ENCODE measurements at places on chromosomes 7 and 10.

DNA sequence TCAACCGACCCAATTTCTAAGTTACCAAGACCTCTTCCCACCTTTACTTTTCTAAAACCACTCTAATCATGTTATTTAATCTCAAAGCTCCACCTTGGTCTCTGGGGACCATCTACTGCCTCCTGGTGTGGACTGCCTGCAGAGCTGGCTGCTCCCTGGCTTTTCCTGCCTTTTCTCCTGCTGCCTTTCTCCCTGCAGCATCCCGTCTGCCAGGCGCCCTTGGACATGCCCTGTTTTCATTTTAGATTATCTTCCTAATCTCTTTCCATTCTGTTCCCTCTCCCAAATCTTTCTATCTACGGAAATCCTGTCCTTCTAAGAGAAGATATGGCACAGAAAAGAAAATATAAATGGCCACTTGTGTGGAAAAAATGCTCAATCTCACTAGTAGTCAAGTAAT lies 23.1 kb downstream of the TCAF1 start:
- DNase-seq: no peak

DNA sequence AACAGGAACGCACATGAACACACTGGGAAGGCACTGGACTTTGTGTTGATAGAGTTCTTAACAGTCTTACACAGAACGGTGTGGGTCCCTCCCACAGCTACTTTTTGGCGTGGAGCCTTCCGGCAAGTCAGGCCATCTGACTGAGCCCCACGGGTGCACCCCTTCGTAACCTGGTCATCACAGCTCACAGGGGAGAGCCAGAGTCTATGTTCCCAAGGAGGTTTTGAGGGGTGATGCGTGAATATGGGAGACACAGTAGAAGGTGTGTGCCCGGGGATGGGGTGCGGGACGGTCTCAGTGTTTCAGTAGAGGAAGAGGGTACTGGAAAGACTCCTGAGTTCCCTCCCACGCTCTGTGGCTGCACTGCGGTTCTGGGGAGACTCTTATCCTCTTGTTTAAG lies 291.7 kb downstream of the DNAJB6 start:
- DNase-seq: no peak

DNA sequence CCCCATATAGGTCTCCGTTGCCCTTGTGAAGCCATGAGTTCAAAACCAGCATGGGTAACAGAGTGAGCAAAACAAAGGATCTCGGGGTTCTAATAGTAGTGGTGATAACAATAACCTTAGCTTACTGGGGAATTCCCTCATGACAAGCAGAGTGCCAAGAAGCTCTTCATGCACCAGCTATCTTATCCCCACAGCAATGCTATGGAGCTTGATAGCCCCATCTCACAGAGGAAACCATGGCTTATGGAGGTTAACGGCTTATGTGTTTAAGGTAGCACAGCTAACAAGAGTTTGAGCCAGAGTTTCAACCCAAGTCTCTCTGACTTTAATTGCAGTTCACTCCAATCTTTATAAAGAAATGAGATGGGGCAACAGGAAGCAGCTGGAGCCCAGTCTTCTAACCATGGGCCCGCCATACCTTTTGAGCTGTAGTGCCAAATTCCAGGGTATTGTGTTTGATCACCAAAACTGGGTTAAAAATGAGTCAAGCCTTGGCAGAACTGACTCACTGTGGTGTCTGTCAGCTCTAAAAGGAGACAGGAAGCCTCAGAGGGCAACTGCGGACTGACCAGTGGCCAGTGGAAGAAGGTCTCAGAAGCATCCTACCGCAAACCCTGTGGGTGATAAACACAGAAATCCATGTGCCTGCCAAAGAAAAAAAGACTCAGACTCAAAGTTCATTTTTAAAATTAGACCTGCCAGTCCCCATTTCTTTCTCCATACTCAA lies 16.5 kb upstream of the PLAU start:
- DNase-seq: no peak

GRCh38 chr7:34282271-34282670 lies 375.7 kb upstream of the NPSR1 start:
- DNase-seq: no peak

DNA sequence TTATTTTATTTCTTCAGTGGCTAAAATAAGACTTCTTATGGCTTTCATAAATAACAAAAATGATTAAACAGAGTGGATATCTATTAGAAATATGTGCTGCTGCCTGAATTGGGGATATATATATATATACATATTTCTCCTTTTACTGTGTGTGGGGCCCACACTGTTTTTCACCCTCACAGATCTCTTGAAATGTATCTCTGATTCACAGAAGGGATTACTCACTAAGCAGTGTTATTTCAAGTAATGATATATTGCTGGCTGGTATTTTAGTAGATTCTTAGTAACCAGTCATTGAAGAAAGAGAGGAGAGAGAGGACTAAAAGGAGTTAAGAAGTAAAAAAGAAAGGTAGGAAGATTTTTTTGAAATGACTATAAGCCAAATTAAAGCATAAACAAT lies 308.6 kb upstream of the NRP1 start:
- DNase-seq: no peak

GRCh38 chr10:26432938-26433337 lies 5.2 kb upstream of the APBB1IP start:
- no peak for DNase-seq

DNA sequence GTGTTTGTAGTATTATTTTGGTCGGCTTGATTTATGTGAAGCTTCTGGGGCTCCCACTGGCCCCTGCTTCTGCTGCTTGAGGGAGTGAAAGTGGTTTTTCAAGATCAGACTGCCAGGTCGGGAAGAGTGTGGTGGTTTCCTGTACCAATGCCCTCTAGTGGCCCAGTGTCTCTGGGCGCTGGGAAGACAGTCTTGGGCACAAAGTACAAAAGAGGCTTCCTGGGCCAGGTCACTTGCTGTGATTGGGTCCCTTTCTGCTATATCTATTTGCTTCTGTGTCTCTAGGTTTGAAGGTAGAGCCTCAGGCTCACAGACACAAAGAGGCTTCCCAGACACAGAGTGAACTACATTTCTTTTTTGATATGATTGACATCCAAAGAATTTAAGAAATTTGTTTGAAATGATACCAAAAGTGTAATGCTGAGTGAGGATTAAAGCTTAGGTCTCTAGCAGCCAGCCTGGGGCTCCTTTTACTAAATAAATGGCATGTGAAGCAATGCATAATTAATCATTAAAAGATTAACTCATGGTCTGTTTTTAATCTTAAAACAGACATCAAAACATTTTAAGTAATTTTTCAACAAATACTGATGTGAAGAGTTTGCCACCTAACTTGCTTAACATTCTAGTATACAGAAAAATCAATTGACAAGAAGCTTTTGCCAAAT lies 36.3 kb downstream of the ABCB1 start:
- no peak for DNase-seq

GRCh38 chr7:17687361-17687760 lies 252.9 kb downstream of the SNX13 start:
- DNase-seq: no peak

GRCh38 chr10:12417331-12417730 lies 68.0 kb downstream of the CAMK1D start:
- no peak for DNase-seq

DNA sequence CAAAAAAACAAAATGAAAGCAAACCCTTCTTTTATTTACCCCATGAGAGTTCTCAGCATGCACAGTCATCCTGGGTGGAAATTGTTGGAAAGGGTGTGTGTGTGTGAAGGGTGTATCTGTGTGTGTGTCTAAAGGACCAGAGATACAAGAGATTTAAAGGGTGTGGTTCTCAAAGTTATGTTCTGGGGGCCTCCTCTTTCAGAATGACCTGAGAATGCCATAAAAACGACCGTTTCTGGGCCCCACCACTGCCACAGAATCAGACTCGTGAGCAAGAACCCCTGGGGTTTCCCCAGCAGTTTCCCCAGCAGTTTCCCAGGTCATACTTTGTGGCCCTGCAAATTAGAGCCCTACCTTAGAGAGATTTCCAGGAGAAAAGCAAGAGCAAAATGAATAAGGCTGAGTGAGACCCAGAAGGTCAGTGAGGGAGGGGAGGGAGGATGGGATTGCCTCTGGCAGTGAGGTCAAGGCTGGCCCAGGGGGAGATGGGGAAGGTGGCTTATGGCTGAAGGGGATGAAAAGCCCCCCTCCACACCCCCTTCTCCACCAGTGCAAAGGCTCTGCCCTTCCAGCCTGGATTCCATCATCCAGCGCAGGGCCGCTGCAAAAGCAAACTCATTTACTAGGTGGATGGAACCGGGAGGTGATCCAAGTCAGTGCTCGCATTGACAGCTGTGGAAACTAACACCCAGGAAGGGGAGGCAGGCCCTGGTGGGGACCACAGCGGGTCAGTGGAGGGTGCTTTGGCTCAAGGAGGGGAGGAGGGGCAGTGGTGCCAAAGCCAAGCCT lies 10.2 kb downstream of the PYROXD2 start:
- no peak for DNase-seq

- DNase-seq: no peak
These were observed 20.7 kb downstream of the PIK3AP1 start for GRCh38 chr10:96699613-96700012.

GRCh38 chr7:111730476-111731300 lies 168.4 kb upstream of the IMMP2L start:
- DNase-seq: no peak

- DNase-seq: no peak
These were observed 112.9 kb downstream of the VIPR2 start for GRCh38 chr7:159031750-159032149.

DNA sequence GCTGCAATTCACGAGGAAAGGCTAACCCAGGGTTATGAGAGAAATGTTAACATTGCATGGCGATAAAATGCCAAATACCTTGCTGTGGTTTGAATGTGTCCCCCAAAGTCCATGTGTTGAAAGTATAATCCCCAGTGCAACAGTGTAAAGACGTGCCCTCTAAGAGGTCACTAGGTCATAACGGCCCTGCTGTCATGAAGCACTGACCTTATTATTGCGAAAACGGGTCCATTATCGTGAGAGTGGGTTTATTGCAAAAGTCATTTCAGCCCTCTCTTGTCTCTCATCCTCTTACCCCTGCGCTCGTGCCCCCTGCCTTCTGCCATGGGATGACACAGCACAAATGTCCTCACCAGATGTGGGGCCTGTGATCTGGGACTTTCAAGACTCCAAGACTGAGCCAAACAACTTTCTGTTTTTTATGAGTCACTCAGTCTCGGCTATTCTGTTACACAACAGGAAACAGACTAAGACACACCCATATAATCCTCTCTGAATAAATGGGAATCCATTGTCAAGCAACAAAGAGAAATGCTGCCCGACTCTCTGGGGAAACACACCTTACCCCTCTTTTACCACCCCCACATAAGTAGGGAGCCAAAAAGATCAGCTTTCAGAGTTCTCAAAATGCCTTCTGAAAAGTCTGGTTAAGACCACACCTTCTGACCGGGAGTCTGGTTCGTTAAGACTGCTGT lies 73.1 kb upstream of the UCN3 start:
- DNase-seq: peak; percentile 41

GRCh38 chr10:49502358-49502757 lies 36.6 kb downstream of the ERCC6 start:
- DNase-seq: no peak

Data from stimulated activated CD4-positive, alpha-beta T cell treated with anti-CD3 and anti-CD28 coated beads, TNF-alpha, amount 100 ng/mL, for 1 hour (primary cell).